LHCN-M2 (cell line): ENCODE measurements at places on chromosomes 2 and 18.

DNA sequence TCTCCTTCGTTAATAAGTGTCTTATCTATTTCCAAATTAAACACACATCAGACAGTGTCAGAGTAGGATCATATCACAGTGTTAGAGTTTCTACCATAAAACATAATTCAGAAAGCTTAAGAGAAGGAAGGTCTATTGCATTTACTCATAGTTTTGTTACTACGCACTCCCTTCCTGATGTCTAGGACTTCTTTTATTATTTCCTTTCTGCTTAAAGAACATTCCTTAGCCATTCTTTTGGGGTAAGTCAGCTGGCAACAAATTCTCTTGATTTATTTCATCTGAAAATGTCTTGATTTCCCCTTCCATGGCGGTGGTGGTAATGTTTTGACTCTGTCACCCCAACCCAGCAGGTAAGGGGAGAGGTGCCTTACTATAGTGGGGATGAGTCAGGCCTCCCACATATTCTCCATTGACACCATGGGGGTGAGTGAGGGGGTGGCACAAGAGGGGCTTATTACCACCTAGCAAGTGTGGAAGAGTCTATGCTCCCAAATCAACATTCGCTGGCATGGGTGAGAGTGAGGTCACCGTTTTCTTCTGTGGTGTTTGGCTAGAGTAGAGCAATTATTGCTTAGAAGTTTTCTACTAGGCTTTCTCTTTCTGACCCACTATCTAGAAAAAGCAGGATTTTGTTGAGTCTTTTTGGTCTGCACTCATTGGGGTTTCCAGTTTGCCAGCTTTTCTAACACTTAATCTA lies 29.9 kb downstream of the ABCB11 start:
- DNase-seq = no peak

- DNase-seq = peak; percentile 47
Measured at GRCh38 chr2:196566961-196567666, 72.4 kb upstream of the CCDC150 start.

- DNase-seq = no peak
Measured at GRCh38 chr2:12642859-12643258, 73.9 kb upstream of the TRIB2 start.

DNA sequence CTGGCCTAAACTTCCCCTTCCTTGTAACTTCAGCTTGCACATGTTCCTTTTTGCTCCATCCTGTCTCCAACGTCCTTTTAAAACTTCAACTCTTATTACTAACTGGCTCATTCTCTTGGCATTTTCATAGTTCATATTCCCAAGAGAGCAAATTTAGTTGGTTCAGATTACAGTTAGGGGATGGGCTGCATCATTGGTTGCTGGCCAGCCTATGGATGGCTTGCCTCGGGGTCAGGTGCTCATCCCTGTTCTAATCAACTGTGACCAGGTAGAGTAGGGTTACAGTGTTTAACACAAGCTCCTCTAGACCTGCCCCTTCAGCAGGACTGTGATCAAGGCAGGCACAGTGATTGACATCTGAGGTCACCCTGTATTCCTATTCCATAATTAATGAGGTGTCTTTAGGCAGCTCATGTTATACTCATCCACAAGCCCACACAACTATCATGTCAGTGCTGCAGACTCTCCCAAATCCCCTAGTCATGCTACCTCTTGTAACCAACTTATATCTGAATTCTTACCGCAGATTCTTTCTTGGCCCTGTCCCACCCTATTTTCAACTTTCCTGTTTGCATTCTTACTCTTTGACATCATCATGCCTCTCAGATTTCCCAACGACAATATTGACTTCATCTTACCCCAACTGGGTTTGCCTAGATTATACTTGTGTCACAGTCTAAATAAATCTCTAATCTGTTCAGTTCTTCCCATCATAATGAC lies 293.3 kb downstream of the MTX2 start:
- DNase-seq = peak; percentile 44

DNA sequence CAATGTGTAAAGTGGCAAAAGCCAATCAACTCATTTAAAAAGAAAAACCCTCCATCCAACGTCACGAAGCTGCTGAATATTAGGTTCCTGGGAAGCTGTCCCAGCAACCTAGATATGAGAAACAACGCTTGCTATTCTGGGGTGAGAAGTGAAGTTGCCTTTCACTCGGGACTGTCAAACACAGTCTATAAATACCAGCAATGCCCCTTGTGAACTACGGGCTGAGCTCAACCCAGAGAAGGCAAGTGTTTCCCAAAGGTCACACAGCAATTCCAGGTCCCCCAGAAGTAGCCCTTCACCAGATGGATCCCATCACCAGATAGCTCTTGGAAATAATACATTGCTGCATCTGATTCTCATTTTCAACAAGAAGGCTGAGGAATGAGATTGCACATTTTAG lies 67.9 kb downstream of the BCL11A start:
- no peak for DNase-seq

DNA sequence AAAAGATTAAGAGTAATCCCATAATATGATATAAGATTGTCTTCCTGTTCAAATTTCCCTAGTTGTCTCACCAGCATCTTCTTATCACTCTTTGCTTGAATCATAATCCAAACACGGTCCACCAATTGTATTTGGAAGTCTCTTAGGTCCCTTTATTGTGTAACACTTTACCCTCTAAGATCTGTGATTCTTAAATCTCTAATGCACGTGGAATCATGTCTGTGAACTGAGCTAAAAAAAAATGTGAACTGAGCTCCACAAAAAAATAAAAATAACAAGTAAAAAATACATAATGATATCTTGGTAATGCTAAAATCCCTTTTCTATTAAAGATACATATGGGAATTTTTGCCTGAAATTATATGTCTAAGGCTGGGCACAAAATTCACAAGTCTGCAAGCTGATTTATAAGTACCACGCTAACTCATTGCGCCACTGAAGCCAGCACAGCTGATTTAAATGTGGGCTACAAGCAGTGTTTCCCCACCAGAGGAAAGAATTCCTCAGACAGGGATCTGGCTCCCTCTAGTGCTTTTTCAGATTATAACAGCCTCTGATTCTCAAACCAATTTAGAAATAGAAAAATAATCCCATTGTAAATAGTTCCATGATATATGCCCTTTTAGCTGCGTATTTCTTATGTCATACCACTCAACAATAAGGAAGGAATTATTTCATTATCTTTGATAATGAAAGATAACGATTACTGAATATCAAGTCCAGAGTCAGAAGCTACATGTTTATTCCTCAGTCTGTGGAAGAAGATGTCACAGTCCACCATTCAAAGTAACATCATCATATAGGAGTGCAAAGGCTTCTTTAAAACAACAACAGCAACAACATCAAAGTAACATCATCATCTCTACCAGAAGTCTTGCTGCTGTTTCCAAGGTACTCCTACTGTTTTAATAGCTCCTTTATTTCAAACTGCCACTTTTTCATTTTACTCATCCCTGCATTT lies 22.9 kb downstream of the RBM43 start:
- peak; percentile 79 for DNase-seq

GRCh38 chr2:142741764-142742269 lies 135.6 kb upstream of the KYNU start:
- no peak for DNase-seq

DNA sequence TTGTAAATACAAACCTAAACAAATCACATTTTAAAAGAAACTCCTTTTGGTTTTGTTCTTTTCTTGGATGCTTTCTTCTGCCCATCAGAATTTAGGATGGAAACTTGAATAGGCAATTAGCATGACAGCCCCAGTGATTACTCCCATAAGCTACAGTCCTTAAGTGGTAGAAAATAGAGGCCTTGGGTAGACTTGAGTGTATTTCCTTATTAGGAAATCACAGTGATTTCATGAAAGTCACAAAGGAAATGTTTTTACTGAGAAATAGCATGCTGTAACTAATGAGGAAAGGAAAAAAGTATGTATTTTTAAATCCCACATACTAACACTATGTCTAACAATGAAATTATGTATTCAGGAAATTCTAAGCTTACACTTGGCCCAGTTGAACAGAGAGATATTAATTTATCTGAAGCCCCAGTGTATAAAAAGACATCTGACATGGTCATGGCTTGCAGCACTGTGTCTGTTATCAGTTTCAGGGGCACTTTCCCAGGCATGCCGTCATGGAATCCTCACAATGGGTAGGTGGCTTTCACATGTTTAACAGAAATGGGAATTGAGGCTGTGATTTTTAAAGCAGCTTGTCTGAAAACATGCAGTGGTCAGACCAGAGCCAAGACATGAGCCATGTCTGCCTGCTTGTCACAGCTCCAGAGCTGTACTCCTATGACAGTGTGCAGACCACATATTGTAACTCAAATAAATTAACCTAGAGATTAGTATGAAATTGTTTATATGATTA lies 79.7 kb upstream of the TRIB2 start:
- DNase-seq = no peak

DNA sequence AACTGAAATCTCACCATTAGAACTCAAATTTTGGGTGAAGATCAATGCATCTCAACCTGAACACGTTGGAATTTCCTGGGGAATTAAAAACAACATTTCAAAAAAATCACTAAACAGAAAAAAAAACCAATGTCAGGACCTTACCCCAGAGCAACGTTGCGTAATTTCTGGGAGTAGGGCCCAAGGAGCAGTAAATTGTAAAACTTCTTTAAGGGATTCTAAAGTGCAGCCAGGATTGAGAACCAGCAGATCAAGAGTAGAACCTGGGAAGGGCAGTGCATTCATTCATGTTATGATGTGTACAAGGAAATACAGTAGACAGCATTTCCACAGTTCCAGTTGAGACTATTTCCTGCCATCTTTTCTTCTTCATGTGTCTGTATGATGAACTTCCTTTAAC lies 56.9 kb downstream of the RHBDD1 start:
- DNase-seq = no peak

DNA sequence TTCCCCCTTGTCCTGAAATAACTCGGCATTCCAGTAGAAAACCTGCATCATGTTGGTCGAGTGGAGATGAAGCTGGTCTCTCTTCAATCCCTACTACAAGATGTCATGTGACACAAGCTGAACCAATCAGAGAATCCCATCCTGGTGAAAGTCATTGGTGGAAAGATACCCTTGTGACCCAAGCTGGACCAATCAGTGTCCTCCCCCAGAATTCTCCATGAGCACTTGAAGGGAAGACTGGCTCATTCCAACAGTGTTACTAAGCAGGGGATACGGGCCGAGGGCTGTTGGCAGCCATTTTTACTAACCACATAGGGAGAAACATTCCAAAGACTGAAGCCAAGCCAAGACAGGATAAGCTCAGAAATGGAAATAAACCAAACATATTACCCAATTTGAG lies 298.3 kb downstream of the ICOS start:
- DNase-seq = peak; percentile 19

DNA sequence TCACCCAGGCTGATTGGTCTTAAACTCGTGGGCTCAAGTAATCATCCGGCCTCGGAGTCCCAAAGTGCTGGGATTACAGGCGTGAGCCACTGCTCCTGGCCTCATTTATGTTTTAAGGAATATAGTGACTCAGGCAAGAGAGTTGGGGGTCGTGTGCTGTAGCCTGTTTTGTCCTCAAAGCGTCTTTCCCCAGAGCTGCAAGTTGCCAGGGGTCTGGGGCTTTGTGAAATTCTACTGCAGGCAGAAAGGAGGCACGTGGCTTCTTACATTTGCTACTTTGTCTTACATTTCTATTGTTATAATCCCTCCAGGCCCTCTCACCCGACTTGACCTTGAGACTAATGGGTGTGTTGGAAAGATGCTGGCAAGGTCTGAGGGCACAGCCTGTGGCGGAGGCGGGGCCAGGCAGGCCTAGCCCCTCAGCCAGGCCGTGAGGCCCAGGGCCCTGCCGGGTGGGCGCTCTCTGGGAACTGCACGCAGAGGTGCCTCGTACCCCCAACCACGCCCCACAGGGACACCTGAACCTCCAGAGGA lies 85.8 kb upstream of the NDUFV2 start:
- DNase-seq = no peak

DNA sequence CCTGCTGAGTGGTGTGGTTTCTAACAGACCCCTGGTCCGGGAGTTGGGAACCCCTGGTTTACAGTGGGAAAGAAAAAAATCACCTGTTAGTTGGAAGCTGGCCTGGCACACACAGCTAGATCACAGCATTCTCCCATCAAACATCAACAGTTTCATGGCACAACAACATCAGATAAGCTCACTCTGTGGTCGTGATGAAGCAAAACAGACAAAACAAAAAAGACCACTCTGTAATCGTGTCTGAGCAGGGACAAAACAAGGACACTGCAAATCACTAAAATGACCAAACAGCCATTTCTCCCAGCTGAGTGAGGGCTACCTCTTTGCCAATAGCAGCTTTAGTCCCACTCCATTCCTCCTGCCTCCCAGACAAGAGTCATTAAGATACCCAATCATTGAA lies 9.0 kb upstream of the IMPACT start:
- no peak for DNase-seq

GRCh38 chr2:21759819-21760218 lies 636.1 kb downstream of the TDRD15 start:
- no peak for DNase-seq

DNA sequence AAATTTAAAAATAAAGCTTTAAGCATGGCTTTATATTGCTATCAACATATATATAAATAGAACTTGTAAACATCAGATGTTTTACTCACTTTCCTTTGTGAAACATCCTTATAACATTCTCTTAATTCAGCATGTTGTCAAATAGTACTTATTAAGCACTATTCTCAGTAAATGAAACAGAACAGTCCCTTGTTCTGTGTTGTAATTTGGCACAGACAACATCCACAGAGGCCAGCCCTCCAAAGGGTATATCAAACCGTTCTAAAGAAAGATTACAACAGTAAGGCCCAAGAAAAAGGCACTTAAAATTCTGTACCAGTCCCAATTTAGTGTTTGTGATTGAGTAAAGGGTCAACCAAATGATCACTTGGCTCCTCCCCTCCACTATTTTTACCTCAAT lies 46.0 kb downstream of the GAREM1 start:
- DNase-seq = no peak

DNA sequence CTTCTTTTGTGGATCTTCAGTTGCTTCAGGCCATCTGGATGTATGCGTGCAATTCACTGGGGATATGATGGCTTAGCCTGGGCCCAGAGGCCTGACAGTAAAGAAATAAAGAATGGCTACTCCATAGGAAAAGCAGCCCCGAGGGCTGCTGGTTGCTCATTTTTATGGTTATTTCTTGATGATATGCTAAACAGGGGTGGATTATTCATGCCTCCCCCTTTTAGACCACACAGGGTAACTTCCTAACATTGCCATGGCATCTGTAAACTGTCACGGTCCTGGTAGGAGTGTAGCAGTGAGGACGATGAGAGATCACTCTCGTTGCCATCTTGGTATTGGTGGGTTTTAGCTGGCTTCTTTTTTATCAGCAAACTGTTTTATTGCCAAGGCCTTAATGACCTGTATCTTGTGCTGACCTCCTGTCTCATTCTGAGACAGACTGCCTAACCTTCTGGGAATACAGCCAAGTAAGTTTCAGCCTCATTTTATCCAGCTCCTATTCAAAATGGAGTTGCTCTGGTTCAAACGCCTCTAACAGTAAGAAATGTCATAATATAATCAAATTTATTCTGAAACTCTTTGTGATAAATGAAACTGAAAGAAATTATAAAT lies 60.5 kb downstream of the DSEL start:
- no peak for DNase-seq

- no peak for DNase-seq
Measured at GRCh38 chr2:130890941-130891669, 54.4 kb downstream of the ARHGEF4 start.
